Effector memory CD4-positive, alpha-beta T cell (primary cell): ENCODE measurements at places on chromosomes 6 and 20.

GRCh38 chr6:3228046-3228671 is 706 bp upstream of the TUBB2B start:
- peaks cover 61% of the 10 kb centered on the region for H3K27me3 ChIP-seq
- H3K4me1 ChIP-seq, result peaks cover 52% of the 10 kb centered on the region
- no peak overlapping the region for H3K27ac ChIP-seq
- no peaks in the 10 kb centered on the region for H3K36me3 ChIP-seq
- peak overlapping the region; percentile 40 for H3K4me3 ChIP-seq

GRCh38 chr20:57211406-57211805 is 55.0 kb downstream of the BMP7 start:
- no peak for DNase-seq
- no peaks in the 10 kb centered on the region for H3K36me3 ChIP-seq
- no peaks in the 10 kb centered on the region for H3K27me3 ChIP-seq
- H3K4me3 ChIP-seq, result no peak overlapping the region
- H3K4me1 ChIP-seq, result no peaks in the 10 kb centered on the region

DNA sequence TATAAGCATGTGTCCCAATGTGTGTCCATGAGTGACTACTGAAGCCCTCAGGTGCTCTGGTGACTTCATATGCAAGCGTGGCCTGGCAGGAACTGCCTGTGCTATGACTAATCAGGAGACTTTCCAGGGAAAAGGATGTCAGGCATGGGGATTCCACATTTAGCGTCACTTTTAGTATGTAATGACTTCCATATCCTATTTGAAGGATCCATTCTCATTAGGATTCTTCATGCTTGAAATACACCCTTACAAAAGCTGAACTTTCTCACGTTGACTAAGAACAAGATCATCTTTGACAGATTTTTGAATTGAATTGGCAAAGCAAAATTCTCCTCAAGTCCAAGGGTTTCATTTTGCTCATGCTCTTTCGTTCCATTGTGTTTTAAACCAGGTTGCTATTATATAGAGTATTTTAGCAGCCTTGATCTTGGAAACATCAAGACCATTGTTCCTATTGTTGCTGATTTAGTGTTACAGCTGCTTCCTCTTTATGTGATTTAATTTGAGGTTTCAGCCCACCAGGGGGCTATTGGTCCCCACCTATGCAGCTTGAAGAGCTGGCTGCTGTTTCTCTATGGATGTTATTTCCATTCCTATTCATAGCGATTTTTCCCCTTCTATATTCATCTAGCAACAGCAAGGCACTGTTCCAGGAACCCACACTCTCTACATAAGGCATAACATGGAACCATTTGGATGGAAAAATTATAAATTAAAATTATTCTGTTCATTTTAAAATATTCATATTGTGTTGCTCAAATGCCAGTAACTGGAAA is 418.6 kb downstream of the CDKAL1 start:
- no peak overlapping the region for H3K4me3 ChIP-seq
- no peaks in the 10 kb centered on the region for H3K36me3 ChIP-seq
- H3K4me1 ChIP-seq, result no peaks in the 10 kb centered on the region
- no peak for DNase-seq
- no peaks in the 10 kb centered on the region for H3K27me3 ChIP-seq
- no peak overlapping the region for H3K27ac ChIP-seq

DNA sequence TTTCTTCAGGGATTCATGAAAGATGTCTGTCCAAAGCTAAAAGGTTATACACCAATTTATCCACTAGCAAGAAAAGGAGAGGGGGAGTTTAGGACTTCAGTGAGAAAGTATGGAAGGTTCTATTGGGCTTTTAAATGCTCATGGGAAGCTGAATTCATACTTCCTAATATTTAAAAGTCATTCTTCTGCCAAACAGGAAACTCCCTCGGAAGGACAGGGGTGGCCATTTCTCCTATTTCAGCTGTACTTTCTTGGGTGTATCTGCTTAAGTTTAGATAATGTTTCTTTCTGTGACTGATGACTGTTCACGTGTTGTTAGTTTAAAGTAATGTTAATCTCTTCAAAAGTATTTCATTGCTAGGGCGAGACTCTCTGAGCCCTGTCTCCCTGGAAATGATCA is 80.5 kb upstream of the IFNGR1 start:
- H3K4me3 ChIP-seq, result no peak overlapping the region
- DNase-seq, result no peak
- no peaks in the 10 kb centered on the region for H3K36me3 ChIP-seq
- H3K4me1 ChIP-seq, result no peaks in the 10 kb centered on the region
- H3K27ac ChIP-seq, result no peak overlapping the region
- no peaks in the 10 kb centered on the region for H3K27me3 ChIP-seq

DNA sequence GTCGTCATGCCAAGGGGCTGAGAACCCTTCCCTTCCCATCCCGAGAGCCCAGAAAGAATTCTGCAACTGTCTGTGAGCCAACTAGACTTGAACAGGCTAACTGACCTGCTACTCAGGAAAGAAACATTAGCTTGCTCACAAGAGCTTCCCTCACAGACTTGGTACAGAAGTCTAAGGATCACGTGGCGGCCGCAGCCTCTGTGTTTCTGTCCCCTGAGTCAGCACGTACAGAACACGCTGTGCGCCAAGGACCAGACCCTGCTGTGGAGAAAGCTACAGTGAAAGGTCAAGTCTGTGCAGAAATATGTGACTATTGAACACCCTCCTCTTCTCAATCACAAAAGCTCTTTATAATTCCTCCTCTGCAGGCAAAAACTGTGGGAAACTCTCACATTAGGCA is 151.3 kb upstream of the QKI start:
- no peaks in the 10 kb centered on the region for H3K36me3 ChIP-seq
- no peak overlapping the region for H3K4me3 ChIP-seq
- no peak overlapping the region for H3K27ac ChIP-seq
- H3K4me1 ChIP-seq, result no peaks in the 10 kb centered on the region
- peaks cover 2% of the 10 kb centered on the region for H3K27me3 ChIP-seq

DNA sequence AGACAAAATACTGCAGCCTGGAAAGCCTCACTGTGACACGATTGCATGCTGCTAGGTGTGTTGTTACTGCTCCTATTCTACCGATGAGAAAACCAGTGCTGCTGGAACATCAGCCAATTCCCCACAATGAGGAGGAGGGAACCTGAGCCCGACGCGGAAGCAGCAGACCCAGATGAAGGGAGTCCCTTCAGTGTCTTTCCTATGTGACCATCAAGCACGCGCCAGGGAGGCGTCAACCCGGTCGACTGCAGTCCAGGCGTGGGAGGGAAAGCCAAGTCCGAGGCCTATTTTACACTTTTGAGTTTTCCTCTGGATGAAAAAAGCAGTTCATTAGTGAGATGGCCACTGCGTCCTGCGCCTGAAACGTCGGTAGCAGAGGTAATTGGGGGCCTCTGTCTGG is 63.3 kb downstream of the STK35 start:
- H3K27ac ChIP-seq, result no peak overlapping the region
- no peak overlapping the region for H3K4me3 ChIP-seq
- no peaks in the 10 kb centered on the region for H3K27me3 ChIP-seq
- no peaks in the 10 kb centered on the region for H3K36me3 ChIP-seq
- DNase-seq, result no peak
- H3K4me1 ChIP-seq, result no peaks in the 10 kb centered on the region

DNA sequence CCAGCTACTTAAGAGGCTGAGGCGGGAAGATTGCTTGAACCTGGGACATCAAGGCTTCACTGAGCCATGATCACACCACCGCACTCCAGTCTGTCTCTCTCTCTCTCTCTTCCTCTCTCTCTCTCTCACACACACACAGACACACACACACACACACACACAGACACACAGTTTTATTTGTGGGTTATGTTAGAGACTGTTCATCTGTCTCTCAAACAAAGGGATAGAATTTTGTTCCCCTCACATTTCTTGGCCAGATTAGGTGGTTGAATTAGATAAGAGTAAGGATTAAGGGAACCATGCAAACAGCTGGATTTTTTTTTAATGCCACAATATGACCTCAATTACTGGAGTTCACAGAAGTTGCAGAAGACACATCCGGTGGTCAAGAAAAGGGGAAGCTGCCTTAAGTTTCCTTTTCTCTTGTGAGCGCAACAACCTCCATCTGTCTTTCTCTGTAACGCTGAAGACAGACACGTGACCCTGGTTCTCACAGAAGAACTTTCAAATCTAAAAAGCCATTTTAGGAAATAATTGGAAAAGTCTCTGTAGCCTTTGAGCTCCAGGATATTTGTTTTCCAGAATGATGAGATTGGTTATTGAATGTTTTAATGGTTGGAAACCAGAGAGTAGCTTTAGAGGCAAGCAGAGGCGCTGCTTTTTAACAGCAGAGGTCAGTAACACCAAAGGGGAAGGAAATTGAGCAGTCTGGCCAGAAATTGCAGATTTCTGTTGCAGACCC is 32.9 kb upstream of the LGSN start:
- no peak overlapping the region for H3K27ac ChIP-seq
- DNase-seq, result no peak
- no peak overlapping the region for H3K4me3 ChIP-seq
- no peaks in the 10 kb centered on the region for H3K36me3 ChIP-seq

DNA sequence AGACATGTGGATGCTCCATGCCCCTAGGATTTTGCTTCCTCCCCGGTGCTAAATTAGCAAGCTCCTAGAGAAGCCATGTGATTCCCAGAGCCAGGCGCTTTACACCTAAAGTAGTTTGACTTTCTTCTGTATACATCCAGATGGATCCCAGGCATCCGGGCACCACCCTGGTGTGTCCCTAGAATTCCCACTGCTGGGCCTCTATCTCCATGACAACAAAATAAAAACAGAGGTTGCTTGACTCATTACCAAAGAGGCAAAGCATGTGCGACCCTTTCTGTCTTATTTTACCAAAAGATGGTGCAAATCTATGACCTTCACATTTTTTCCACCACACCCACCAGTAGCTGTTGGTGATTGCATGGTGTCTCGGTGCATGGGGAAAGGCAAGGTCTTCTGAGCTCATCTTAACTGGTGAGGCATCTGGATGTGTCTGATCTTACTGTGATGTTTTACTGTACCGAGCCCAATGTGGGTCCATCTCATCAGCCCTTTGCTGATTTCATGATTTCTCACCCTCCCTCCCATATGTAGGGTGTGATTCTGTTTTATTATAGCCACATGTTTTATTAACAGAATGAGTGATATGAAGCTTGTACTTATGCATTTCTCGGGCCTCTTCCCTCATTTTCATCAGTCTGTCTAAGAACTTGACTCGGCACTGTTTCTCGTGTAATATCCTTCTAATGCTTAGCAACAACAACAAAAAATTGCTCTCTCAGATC is 27.4 kb upstream of the VAPB start:
- DNase-seq, result no peak
- no peaks in the 10 kb centered on the region for H3K4me1 ChIP-seq
- H3K27ac ChIP-seq, result no peak overlapping the region
- no peaks in the 10 kb centered on the region for H3K27me3 ChIP-seq

- DNase-seq, result no peak
- no peak overlapping the region for H3K4me3 ChIP-seq
- no peak overlapping the region for H3K27ac ChIP-seq
- H3K4me1 ChIP-seq, result peaks cover 29% of the 10 kb centered on the region
- no peaks in the 10 kb centered on the region for H3K36me3 ChIP-seq
- H3K27me3 ChIP-seq, result peaks cover 3% of the 10 kb centered on the region
Observed at GRCh38 chr20:46202766-46203509, 84.8 kb downstream of the CD40 start.

- H3K27me3 ChIP-seq, result no peaks in the 10 kb centered on the region
- no peak for DNase-seq
- no peaks in the 10 kb centered on the region for H3K36me3 ChIP-seq
- peaks cover 26% of the 10 kb centered on the region for H3K4me1 ChIP-seq
- no peak overlapping the region for H3K27ac ChIP-seq
Observed at GRCh38 chr6:90414352-90414751, 117.7 kb upstream of the BACH2 start.

- H3K4me3 ChIP-seq, result no peak overlapping the region
- no peak for DNase-seq
- H3K4me1 ChIP-seq, result peaks cover 20% of the 10 kb centered on the region
Observed at GRCh38 chr6:87572883-87573282, 16.9 kb downstream of the RARS2 start.

GRCh38 chr6:149385998-149386646 is 13.9 kb upstream of the SUMO4 start:
- H3K4me1 ChIP-seq, result no peaks in the 10 kb centered on the region
- DNase-seq, result no peak
- H3K27me3 ChIP-seq, result no peaks in the 10 kb centered on the region
- peaks cover 19% of the 10 kb centered on the region for H3K36me3 ChIP-seq
- H3K4me3 ChIP-seq, result no peak overlapping the region
- no peak overlapping the region for H3K27ac ChIP-seq

GRCh38 chr20:50892394-50892793 is 38.8 kb downstream of the ADNP start:
- H3K4me1 ChIP-seq, result no peaks in the 10 kb centered on the region
- H3K27me3 ChIP-seq, result no peaks in the 10 kb centered on the region
- no peak overlapping the region for H3K4me3 ChIP-seq
- H3K27ac ChIP-seq, result no peak overlapping the region
- H3K36me3 ChIP-seq, result peaks cover 49% of the 10 kb centered on the region

DNA sequence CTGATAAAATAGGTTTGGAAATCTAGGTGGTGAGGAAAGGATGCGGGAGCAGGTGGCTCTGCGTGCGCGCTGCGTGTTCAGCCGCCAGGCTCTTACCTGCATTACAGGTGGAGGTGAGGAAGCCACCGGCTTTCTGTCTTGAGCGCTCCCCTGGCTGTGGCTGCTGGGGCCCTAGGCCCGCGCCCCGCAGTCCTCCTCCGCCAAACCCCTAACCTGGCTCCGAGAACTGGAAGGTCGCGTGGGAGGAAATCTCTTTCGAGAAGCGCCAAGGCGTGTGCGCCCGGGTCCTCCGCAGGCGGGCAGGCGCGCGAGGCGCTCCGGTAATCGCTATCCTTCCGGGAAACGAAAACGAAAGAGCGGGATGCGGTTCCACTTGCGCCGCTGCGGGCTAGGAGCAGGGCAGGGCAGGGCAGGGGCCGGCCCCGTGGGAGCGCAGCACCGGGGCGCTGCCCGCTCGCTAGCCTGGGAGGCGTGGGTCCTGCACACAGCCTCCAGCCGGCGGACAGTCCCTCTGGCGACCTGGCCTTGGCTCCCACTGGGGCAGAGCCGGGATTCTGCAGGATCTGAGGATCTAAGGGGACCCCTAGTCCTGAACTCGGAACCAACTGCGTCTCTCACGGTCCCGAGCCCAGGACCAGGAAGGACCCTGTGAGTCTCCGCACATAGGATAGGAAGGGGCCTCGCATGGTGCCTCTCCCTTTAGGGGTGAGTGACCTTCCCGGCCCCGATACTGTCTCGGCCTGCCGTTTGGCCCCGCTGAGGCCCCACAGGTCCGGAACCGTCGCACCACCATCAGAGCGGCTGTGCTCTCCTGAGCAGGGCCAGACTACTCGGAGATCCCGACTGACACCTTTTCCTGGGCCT is at the start of gene ETV7:
ETV7 (minus strand) TSS at position 230 of the 864 bp plus-strand sequence; CDS start at position 102, 128 bp downstream.
- peak within 1 kb of the TSS; percentile 92 for H3K4me3 ChIP-seq
- peak; percentile 11 for DNase-seq
- no peaks in the 10 kb centered on the region for H3K36me3 ChIP-seq
- H3K27ac ChIP-seq, result peak within 1 kb of the TSS; percentile 4

- peaks cover 44% of the 10 kb centered on the region for H3K4me1 ChIP-seq
- peak overlapping the region; percentile 81 for H3K27ac ChIP-seq
- peak overlapping the region; percentile 95 for H3K4me3 ChIP-seq
- no peaks in the 10 kb centered on the region for H3K27me3 ChIP-seq
- H3K36me3 ChIP-seq, result peaks cover under 1% of the 10 kb centered on the region
Observed at GRCh38 chr6:36679043-36679833, 724 bp downstream of the CDKN1A start.

- peaks cover 16% of the 10 kb centered on the region for H3K4me1 ChIP-seq
- no peak overlapping the region for H3K4me3 ChIP-seq
- no peak overlapping the region for H3K27ac ChIP-seq
- H3K27me3 ChIP-seq, result no peaks in the 10 kb centered on the region
- DNase-seq, result no peak
- no peaks in the 10 kb centered on the region for H3K36me3 ChIP-seq
Observed at GRCh38 chr20:41055679-41056078, 27.1 kb downstream of the TOP1 start.
